ENCODE measurements at places on chromosomes 4 and X. TPM values are rescaled to one million over a fixed set of nuclear protein-coding genes. Genes with fewer than 3 reads are reported as not detected.

- DNase-seq = no peak
Observed at GRCh38 chr4:38163216-38164006, 203.2 kb downstream of the PTTG2 start.

GRCh38 chr4:28482580-28483270 is 1622.1 kb downstream of the STIM2 start:
- no peak for DNase-seq

- DNase-seq = no peak
Observed at GRCh38 chr4:145130788-145131399, 32.8 kb downstream of the ABCE1 start.

DNA sequence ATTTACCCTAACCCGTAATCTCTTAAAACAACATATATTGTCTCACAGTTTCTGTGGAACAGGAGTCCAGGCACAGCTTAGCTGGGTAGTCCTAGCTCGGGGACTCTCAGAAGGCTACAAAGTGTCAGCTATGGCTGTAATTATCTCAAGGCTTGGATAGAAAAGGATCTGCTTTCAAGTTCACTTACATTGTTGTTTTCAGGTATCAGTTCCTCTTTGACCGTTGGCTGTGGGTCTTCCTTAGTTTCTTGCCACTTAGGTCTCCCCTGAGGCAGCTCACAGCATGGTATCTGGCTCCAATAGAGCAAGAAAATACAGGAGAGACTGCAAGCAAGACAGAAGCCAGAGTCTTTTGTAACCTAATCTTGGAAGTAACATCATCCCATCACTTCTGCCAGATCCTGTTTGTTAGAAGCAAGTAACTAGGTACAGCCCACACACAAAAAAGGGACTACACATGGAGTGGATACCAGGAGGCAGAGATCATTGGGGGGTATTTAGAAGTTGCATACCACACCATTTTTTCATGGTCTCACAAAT is 137.0 kb downstream of the MAGEB5 start:
- DNase-seq = no peak

DNA sequence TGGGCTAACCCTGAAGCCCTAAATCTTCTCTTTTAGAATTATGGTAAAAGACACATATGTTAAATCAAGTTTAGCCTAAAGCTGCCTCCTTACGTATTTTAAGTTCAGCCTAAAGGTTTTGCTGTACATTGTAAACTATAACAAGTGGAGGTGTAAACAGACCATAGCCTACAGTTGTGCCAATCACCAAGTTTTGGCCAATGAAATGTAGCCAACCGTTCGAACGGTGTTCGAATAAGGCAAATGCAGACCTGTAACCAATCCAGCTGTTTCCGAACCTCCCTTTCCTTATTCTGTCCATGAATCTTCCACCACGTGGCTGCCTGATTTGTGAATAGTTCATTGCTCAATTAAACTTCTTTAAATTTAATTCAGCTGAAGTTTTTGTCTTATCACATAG is 52.1 kb upstream of the TBC1D9 start:
- DNase-seq = no peak

DNA sequence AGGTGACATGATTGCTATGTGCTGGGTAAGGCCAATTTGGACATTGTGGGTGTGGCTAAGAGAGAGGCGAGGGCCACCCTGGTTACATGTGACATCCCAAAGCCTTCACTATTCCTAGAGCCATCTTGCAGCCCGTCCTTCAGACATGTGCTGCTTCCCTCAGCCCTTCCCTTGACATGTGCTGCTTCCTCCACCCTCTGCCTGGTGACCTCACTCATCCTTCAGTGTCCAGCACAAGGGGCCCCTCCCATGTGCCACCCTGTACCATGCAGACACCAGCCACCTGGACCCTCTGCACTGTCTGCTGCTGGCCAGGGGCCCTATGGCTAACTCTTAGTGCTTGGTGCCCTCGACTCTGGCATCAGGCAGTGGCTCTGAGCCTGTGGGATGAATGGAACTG is 27.4 kb downstream of the ADRA2C start:
- DNase-seq = no peak

DNA sequence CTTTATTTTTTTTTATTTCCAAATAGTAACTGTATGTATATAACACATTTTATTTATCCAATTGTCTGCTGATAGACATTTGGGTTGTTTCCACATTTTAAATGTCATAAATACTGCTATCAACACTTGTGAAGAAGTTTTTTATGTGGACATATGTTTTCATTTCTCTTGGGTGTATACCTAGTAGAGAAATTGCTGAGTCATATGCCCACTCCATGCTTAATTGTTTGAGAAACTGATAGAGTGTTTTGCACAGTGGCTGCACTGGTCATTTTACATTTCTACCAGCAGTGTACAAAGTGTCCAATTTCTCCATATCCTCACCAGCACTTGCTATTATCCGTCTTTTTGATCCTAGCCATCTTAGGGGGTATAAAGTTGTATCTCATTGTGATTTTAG is 567.8 kb downstream of the GBA3 start:
- no peak for DNase-seq

- no peak for DNase-seq
Observed at GRCh38 chr4:57866468-57867171, 756.4 kb upstream of the IGFBP7 start.

- DNase-seq = no peak
Observed at GRCh38 chrX:110568441-110568840, 209.8 kb downstream of the RTL9 start.

- no peak for DNase-seq
Observed at GRCh38 chr4:2686379-2687265, 69.5 kb downstream of the TNIP2 start.

GRCh38 chrX:1322393-1322792 is 14.2 kb upstream of the IL3RA start:
- peak; percentile 85 for DNase-seq

GRCh38 chr4:138967313-138967712 is 48.3 kb upstream of the NOCT start:
- no peak for DNase-seq

GRCh38 chr4:132605551-132605950 is 543.5 kb upstream of the PCDH10 start:
- DNase-seq = no peak

- DNase-seq = no peak
Observed at GRCh38 chr4:136246876-136247275, 1285.4 kb downstream of the PCDH18 start.

DNA sequence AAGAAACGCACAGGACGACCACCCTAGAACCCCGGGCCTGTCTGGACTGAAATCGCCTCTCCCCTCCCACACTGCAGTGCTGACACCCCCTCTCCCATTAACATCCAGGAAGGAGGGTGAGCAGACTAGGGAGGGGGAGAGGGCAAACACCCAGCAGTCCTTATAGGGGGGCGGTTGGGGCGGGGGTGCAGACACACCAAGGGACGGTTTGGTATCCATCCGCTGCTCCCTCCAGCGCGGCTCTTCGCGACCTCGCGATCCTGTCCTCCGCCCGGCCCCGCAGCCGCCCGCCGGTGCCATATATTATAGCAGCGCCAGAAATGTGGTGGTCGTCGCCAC is 411 bp upstream of the GPRASP1 start:
- DNase-seq = no peak

- DNase-seq = no peak
Observed at GRCh38 chr4:76341063-76341462, 34.5 kb downstream of the STBD1 start.

GRCh38 chr4:82798168-82799005 is at the start of gene SCD5:
SCD5 (minus strand) TSS chr4:82798796; CDS start chr4:82798537, 259 bp downstream.
- DNase-seq = peak; percentile 59

DNA sequence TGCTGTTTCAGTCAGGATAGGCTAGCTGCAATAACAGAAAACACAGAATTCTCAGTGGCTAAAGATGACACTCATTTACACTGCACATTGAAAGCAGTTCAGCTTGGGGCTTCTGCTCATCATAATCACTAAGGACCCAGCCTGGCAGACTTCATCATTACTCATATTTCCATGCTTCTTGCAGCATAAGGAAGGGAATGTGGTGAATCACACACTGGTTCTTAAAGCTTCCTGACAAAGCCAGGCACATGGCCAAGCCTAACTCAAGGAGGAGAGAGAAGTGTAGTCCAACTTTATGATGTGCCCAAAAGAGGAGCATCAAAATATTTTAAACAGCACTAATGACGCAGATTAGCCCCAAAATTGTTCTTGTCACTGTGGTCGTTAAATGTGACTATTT is 186.5 kb downstream of the BANK1 start:
- DNase-seq = no peak

- DNase-seq = no peak
Observed at GRCh38 chr4:170323623-170324022, 233.9 kb upstream of the AADAT start.

- DNase-seq = no peak
Observed at GRCh38 chrX:40109288-40110008, 11.7 kb upstream of the BCOR start.

- no peak for DNase-seq
Observed at GRCh38 chr4:121514443-121514842, 133.6 kb upstream of the QRFPR start.

- no peak for DNase-seq
Observed at GRCh38 chrX:94914235-94914634, 1240.2 kb downstream of the FAM133A start.

The SLC26A1 gene
- total RNA-seq = not detected

The MAGEC3 gene
- total RNA-seq = not detected

The CFP gene
- total RNA-seq = 9.5 TPM

The C4orf51 gene
- not detected for total RNA-seq

The VAMP7 gene
- 46.9 TPM for total RNA-seq

The GPRASP1 gene
- 5.9 TPM for total RNA-seq

The DMD gene
- 2.9 TPM for total RNA-seq

The NRK gene
- total RNA-seq = not detected
